ENCODE measurements at places on chromosomes 13 and 19.

DNA sequence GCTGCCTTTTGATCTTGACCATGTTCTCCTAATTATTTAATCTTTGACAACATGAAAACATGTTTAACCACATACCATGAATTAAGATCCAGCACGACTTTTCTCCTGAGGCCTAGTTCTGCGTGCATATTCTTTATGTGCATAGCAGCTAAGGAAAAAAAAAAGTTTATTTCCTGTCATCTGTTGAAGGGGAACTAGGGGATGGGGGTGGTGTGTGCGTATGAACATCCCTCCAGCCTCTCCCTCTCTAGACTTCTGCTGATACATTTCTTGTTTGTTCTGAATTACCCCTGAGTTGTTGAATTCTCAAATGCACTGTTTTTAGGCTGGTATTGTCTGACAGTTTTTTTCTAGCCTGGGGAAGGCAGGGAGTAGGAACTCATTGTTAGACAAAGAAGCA, 543.3 kb downstream of the FGF9 start:
- DNase-seq = no peak

DNA sequence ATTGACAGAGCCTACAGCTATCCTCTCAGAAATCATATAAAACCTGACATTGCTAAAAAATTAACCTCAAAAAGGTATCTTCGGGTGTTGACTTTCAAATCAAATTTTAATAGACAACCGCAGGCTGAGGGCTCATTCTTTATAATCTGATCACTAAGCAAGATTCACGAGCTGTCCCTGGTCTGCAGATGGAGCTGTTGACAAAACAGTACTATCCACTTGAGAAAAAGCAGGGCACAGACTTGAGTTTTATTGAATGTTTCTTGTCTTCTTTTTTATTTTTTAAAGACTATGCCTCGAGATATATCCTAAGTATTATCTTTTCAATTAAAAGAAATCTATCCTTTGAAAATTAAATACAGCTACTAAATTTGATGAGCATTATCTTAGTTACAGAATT, 540.5 kb downstream of the PCDH9 start:
- DNase-seq = no peak

DNA sequence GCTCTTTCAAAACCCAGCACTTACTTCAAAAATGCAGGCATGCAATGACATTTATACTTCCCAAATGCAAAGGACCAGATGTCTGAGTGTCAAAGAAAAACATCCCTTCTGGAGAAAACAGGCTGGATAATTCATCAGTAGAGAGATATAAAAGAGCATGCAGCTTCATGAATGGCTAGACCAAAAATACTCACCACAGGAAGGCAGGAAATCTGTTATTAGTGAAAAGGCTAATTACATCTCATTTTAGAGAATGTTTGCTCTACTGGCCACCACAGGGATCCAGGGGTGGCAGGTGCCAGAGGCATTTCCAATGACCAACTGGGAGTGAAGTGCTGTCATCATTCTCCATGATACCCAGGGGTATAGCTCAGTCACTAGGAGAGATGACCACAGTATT, 106.5 kb downstream of the LHFPL6 start:
- DNase-seq = no peak

DNA sequence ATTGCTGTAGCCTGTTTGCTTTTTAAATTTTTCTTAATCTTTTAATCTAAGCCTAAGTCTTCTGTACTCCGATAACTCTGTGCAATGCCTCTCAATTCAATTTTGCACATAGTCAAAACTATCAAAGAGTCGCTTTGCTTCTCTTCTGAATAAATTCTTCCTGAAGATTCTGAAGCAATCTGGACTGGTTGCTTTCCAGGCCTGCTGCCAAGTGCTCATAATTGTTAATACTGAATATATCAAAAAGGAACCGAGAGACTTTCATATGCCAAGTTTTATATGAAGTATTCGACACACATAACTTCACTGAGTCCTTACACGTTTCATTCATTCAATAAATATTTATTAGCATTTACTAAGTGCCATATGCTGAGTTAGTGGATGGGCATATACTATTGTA, 91.3 kb downstream of the EDNRB start:
- no peak for DNase-seq

DNA sequence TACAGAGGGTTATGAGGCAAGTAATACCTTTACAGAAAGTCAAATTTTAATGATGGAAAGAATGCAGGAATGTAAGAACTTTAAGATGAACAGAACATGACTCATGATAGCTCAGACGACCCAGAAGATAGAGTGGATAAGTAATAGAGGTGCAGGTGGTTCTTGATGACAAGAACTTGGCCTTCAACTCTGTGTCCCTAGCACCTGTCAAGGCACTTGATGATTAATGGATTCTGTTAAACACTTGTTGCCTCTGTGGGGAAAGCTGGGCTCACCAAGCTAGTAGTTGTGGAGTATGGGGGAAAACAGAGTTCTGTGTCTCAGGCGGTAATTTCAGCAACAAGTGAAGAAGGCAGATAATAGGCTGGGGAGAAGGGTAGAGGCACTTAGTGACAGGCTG, 306.2 kb downstream of the ATP8A2 start:
- no peak for DNase-seq

DNA sequence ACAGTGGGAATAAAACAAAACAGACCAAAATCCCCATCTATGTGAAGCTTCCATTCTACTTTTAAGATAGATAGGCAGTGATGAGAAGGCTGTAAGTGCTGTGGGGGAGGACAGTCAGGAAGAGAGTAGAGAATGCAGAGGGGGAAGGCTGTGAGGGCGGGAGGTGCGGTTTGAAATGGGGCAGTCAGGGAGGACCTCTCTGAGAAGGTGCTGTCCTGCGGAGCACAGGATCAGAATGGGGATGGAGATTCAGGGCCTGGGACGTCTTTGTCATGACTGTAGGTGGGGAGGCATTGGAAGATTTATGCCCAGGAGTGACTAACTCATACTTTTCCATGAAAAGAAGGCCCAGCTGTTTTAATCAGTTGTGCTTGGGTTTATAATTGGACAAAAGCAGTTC, 3.9 kb upstream of the GPR183 start:
- DNase-seq = no peak

- DNase-seq = no peak
These were observed 1.7 kb downstream of the DPY19L3 start for GRCh38 chr19:32407004-32407992.

DNA sequence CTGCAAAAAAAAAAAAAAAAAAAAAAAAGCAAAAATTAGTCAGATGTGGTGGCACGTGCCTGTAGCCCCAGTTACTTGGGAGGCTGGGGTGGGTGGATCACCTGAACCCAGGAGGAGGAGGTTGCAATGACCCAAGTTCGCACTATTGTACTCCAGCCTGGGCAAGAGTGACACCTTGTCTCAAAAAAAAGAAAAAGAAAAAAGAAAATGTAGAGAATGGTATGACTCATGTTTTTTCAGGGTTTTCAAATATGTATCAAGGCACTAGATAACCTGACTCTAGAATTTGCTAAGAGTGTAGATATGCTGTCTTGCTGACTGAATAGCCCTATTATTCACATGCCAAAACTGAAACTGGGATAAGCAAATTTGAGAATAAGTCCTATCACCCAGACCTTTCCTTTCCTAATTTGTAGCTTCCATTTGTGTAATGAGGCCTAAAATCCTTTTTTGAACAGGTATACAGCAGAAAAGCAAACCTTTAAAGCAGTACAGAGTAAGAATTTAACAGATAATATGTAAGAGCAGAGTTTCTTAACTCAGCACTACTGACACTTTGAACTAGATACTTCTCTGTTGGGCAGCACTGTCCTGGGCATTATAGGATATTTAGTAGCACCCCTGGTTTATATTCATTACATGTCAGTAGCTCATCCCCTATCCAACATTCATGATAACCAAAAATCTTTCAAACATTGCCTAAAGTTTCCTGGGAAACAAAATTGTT, 108.6 kb downstream of the ELF1 start:
- DNase-seq = no peak

GRCh38 chr19:52101866-52102562, 6.4 kb upstream of the ZNF841 start:
- no peak for DNase-seq

- DNase-seq = no peak
These were observed 828 bp upstream of the PBX4 start for GRCh38 chr19:19619181-19619848.

DNA sequence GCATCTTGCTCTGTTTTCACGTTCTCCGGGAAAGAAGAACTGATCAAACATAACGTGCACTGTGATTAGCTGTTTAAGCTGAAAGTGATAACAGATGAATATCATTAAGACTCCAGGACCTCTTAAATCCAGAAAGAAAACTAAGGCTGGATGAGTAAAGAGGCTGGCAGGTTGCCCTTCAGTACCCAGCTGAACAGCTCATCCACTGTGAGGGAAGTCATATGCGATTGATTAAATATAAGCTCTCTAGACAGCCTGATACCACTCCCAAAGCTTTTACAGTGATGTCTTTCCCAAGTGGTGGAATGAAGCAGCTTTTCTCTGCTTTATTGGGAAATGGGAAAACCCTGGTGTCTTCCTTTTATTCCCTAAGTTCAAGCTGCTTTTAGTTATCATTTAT, 116.9 kb downstream of the EFNB2 start:
- DNase-seq = no peak

Measured in stimulated activated CD8-positive, alpha-beta memory T cell treated with anti-CD3 and anti-CD28 coated beads, Interleukin-15, amount 100 ng/mL, for 48 hours (primary cell).